ENCODE measurements at places on chromosomes 3 and 15.

GRCh38 chr3:55812394-55813013, 325.4 kb upstream of the WNT5A start:
- no peak for DNase-seq

DNA sequence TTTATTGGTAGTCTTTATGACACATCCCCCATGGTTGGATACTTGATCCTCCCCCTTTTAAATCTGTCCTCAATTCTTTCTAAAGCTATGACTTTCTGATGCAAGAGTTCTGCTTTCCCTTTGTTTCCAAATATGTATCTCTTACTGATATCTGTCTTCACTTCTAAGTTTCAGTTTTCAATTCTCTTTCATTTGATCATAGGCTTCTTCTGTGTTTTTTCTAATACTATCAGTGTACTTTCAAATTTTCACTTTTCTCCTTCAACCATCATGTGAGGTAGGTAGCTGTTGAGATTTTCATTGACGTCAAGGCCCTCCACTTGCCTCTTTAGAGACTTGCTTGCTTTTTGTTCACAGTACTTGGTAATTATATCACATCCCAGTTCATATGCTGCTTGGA, 436.5 kb downstream of the CNTN4 start:
- no peak for DNase-seq

DNA sequence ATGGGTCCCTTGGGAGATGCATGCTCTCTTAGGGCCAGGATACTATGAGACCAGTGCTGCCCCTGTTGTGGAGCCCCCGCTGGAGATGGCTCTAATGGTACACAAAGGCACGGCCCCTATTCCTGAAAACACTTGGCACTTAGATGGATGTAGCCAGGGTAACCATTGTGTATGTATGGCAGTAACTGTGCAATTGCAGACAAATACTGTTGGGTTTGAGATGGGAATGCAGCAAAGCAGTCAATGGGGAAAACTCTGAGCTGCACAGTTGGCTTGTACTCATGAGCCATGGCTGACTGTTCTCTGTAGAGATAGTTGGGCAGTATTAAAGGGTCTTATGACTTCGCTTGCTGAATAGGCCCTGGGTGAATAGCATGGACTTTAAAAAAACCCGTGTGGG, 67.9 kb upstream of the NPAP1 start:
- DNase-seq: no peak

GRCh38 chr3:196174652-196175051, 36.5 kb downstream of the ZDHHC19 start:
- DNase-seq: no peak

DNA sequence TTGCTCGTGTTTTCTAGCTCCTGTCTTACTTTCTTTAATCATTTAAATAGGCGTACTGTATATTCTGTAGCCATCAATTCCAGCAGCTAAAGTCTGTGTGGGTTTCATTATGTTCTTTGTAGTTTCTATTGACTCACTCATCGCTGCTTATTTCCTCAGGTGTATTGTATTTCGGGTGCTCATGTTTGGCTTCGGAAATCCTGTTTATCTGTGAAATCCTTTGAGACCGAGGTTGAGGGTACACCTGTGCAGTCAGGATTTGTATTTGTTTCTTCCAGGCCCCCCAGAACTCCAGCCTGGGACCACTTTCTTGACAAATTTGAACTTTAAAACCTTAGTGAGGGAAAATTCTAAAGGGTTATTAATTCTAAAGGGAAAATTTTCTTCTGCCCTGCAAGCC, 2.0 kb upstream of the PAK2 start:
- no peak for DNase-seq

GRCh38 chr3:59998058-59998457, 948.2 kb upstream of the CFAP20DC start:
- no peak for DNase-seq

GRCh38 chr3:45123581-45124269, 22.5 kb downstream of the CDCP1 start:
- DNase-seq: no peak

All from effector memory CD4-positive, alpha-beta T cell (primary cell).